ENCODE measurements at places on chromosomes 3 and 15.

DNA sequence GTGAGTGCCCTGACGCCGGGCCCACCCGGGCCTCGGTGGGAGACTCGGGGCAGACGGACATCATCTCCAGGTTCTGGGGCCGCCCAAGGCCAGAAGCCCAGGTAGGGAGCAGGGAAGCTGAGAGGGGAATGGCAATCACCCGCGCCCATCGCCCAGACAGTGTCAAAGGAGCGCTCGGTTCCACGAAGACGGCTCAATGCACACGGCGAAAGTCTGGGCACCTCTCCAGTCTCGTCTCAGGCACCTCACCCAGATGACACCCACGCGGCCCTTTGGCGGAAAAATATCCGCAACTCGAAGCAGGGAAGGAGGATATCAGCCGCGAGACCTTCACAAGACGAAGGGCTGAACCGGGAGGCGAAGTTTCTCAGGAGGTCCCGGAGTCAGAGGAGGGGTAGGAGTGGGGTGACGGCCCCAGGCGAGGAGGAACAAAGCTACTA lies 916 bp downstream of the IL17RD start:
- no peak for DNase-seq

DNA sequence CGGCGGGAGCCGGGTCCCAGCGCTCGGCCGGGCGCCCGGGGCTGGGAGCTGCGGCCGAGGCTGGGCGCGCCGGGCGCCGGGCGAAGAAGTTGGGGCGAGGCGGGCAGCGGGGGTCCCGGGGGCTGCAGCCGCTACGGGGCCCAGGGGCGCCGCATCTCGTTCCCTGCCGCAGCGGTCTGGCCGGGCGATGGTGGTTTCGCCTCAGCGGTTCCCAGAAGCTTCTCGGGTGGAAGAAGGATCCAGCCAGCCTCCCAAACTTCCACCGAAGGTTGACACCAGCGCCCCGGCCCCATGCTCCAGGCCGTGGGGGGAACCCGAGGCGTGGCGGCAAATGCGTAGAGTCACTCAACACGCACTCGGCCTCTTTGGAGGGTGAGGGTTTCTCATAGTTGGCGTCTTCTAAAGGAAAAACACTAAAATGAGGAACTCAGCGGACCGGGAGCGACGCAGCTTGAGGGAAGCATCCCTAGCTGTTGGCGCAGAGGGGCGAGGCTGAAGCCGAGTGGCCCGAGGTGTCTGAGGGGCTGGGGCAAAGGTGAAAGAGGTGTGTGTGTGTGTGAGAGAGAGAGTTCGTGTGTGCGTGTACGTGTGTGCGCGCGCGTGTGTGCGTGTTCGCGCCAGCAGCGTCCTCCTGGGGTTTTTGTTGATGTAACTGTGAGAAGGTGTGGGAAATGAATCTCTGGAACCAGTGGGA lies 940 bp downstream of the BOC start:
- peak; percentile 26 for DNase-seq

- DNase-seq: no peak
Measured at GRCh38 chr3:172546628-172547214, 23.5 kb upstream of the TNFSF10 start.

DNA sequence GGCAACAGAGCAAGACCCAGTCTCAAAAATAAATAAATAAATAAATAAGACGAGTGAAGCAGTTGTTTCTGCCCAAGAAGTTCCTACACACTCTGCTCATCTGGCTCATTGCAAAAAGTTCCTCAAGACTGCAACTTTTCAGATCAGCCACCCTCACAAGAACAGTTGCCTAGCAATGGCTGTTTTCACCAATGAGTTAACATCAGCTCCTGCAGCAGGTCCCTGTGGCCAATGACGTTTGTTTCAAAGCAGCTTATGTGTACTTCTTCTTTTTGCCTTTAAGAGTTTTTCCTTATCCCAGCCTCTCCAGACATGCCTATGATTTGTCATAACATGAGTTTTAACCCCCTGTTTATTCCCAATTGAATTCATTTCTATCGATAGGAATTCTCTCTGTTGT lies 118.4 kb upstream of the SPRED1 start:
- DNase-seq: no peak

DNA sequence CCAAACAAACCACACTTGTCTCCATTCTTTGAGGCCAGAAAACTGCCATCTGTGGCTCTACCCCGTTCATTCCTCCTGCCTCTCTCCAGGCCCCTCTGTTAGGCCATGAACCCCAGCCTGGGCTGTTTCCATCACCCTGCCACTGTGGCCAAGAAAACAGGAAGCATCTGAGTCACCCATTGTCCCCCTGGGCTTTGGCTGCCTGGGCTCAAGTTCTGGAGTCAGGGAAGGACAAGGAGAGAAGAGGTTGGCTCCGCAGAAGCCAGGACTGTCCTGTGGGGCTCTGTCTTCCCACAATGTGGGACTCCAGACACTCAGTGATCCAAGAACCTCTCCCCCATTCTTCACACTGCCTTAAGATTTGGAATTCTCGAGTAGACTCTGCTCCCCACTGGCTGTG lies 14.8 kb upstream of the LCTL start:
- no peak for DNase-seq

DNA sequence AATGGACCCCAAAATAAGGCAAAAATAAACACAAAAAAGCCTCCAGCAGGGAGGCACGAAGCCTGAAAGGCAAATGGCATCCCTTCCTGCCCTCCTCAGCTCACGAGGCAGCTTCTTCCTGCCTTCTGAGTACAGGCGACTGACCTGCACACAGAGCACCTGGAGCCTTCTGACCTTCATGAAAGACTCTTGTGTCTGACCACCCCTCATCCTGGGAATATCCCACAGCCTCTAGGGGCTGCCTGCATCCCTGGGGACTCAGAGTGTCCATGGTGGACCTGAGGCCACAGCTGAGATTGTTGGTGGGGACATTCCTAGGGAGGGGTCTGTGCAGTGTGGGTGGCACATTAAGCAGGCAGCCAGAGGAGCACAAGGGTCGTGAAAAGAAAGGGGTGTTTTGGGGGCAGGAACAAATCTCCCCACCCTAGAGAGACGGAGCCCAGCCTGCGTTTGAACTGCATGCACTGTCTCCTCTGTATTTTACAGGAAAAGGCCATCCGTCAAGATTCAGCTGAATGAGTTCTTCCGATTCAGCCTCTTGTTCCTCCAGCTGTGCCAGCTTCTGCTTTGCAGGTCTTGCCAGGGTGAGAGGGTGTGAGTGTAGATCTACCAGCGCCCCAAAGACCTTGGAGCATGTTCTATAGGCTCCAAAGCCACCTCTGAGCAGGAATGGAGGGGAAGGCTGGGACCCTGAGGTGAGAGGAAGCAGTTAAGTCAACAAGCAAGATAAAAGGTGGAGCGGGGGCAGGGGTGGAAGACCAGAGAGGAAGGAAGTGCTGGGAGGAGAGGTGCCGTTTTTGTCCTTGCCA lies 80.4 kb upstream of the MEF2A start:
- no peak for DNase-seq

DNA sequence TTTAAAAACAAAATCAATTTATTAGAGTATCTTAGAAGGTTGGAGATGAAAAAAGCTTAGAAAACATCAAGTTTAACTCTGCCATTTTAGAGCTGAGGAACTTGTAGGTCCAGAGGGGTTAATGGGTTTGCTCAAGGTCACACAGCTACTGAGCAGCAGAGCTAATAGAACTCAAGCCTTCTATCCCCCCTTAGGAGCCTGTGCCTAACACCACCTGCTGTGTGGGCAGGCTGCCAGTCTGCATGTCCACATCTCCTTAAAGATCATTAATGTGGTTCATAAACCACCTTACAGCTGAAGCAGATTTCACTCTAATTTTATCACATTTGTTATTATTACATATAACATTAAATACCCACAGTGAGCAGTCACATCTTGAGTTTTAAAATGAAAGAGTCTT lies 14.1 kb upstream of the SLC35G2 start:
- DNase-seq: no peak

DNA sequence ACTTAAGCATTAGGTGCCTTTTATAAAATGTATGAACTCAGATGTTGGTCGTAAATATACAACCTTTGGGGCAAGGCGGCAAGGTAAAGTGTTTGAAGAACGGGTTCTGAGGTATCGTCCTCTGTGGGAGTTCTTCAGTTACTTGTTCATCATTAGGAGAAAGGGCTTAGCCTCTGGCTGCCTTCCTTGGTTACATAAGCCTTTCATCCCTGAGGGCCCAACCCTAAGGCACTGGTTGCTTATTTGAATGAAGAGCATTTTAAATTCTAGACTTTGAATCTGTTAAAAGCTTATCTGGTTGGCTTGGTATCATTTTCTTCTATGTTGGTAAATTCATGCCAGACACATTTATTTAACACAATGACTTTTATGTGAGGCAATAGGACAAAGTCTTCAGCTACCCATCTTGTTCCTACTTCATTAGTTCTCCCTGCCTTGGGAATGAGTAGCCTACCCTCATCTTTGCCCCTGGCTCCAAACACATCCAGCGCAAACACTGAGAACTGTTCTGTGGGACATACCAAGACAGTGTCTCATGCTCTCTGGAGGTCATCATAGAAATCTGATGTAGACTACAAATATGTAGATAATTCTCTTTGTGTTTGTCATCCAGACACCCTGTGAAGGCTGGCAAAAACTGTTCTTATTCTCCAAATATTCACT lies 12.4 kb upstream of the CCDC80 start:
- DNase-seq: no peak

GRCh38 chr3:18223974-18224373 lies 201.2 kb downstream of the SATB1 start:
- DNase-seq: no peak

GRCh38 chr15:46489276-46489675 lies 854.4 kb downstream of the SQOR start:
- no peak for DNase-seq

DNA sequence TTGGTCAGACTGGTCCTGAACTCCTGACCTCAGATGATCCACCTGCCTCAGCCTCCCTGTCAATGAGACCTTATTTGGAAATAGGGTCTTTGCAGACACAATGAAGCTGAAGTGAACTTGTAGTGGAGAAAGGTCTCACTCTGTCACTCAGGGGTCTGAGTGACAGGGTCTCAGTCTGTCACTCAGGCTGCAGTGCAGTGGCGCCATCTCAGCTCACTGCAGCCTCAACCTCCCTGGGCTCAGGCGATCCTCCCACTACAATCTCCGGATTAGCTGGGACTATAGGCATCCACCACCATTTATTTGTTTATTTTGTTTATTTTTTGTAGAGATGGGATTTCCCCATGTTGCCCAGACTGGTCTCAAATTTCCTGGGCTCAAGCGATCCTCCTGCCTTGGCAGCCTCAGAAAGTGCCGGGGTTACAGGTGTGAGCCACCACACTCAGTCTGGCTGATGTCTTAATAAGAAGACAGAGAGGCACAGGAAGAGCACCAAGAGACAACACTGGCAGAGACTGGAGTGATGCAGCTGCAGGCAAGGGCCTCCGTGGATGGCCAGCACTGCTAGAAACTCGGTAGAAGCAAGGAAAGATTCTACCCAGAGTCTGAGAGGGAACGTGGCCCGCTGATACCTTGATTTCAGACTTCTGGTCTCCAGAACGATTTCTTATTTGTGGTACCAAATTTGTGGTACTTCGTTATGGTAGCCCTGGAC lies 26.2 kb upstream of the RAF1 start:
- DNase-seq: no peak

DNA sequence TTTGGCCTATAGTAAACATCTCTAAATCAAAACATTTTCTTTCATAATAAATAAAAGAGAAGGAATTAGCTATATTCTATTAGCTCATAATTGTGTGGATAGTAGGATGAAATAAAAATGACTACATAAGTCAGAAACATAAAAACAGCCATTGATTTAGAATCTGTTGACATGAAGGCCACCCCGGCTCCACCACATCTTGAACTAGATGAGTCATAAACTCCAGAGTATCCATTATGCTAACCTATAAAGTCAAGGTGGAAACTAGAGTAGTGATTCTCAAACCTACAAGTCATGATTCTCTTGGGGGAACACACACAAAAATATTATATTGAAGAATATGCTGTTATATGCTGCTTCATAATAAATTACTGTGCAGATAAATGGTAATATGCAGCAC lies 831.0 kb downstream of the TUSC7 start:
- no peak for DNase-seq

GRCh38 chr15:77292969-77293558 lies 126.8 kb downstream of the PEAK1 start:
- no peak for DNase-seq

DNA sequence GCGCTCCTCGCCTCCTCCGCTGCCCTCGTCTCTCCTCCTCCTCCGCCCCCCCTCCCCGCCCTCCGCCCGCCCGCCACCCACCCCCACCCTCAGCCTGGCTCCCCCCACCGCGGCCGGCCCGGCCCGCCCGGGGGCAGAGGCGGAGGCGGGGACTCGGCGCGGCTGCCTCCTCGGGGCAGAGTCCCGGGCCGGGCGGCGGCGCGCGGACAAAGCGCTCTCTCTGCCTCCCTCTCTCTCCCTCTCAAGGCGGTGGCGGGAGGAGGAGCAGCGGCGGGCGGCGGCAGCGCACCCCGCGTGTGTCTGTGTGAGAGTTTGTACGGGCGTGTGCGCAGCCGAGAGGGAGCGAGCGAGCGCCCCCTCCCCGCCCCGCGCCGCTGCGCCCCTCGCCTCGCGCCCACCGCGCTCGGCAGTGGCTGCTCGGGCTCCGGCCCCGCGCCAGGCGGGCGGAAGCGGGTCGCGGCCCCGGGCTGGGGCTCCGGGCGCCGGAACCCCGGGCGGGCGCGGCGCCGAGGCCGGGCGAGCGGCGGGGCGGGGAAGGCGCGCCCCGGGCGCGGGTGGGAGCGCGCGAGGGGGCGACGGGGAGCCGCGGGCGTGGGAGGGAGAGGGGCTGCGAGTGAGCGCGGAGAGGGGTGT lies at the start of gene IGF2BP2:
Gene IGF2BP2, minus strand, starts transcription at position 37 of the 633 bp plus-strand sequence. CDS start 82 bp downstream, outside the sequence.
- DNase-seq: peak; percentile 81

DNA sequence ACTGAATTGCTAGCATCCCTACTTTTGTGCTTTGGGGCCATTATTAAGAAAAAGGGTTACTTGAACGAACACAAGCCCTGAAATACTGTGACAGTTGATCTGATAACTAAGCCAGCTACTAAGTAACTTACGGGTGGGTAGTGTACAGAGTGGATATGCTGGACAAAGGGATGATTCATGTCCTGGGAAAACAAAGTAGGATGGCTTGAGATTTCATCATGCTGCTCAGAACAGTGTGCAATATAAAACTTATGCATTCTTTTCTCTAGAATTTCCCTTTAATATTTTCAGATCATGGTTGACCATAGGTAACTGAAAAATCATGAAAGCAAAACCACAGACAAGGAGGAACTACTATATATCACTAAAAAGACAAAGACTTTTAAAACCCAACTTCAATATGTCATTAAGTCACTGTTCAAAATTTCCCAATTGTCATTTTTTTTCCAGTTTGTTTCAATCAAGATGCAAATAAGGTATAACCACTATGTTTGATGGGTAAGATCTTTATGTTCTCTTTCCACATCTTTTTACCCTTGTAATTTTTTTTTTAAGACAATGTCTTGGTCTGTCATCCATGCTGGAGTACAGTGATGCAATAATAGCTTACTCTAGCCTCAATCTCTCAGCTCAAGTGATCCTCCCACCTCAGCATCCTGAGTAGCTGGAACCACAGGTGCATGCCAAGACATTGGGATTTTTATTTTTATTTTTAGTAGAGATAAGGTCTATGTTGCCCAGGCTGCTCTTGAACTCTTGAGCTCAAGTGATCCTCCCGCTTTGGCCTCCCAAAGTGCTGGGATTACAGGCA lies 67.7 kb downstream of the IFT80 start:
- DNase-seq: no peak

- DNase-seq: no peak
Measured at GRCh38 chr3:182739619-182740018, 53.7 kb upstream of the ATP11B start.

- DNase-seq: no peak
Measured at GRCh38 chr3:38311476-38311875, 29.4 kb downstream of the SLC22A14 start.
